ENCODE measurements at places on chromosomes 7 and 10.

- no peak for DNase-seq
Observed at GRCh38 chr10:47036771-47037170, 125.5 kb downstream of the PTPN20 start.

DNA sequence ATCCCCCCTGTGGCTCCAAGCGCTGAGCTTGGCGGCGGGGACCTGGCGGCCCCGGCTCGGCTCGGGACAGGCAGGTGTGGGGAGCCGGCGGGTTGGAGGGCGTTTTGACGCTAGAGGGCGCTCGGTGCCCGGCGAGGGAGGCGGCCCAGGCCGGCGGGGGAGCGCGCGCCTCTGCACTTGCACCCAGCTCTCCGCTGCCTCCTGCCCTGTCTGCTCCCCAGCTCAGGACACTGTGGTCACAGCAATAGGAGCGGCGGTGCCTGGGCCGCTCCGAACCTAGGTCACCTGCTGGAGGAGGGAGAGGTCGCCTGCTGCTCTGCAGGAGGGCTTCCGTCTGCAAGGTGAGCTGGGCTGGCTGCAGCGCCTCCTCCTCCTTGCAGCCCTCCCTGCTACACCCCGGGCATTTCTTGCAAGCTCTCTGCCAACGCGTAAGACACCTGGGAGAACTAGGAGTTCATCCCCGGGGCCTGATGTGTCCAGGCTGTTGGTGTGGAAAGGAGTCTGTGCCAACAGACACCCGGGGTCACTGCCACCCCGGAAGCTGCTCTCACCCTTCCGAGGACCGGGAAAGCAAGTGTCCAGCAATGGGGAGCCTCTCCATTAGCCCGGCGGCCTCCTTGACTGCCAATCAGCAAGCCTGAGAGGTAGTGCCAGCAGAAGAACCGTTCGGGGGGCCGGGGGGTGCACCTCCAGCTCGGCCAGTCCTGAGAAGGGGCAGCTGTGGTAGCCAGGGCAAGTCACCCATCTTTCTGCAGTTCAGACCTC lies 620.4 kb downstream of the GALNT17 start:
- DNase-seq, result peak; percentile 27

DNA sequence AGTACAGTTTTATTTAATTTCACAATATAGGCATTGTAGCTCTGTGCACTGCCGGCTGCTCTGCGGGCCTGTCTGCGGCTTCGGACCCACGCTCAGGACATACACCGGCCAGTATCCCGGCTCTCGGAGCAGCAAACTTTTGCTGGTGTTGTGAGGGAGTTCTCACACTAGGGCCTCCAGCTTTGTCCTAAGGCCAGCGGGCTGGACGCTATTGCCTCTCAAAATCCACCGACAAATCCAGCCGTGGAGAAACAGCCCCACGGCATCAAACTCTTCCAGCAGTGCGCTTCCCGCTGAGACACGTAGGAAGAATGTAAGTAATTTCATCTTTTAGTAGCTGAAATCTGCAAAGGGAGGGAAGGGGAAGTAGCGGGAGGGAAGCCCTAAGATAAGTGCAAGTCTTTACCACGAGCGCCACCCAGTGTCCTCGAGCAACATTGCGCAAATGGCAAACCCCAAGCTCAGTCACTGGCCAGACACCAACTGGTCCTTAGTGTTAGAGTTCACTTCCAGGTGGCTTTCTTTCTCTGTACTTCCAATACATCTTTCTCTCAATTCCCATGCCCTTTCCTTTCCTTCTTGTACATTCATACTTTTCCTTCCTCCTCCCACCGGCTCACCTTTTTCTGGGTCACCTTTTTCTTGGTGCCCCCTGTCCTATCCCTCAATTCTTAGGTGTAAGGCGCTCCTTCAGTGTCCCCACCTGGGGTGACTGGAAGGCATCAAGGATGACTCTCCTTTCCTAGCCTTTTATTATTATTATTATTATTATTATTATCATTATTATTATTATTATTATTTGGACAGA lies 3.0 kb upstream of the DLX5 start:
- peak; percentile 50 for DNase-seq

- DNase-seq, result no peak
Observed at GRCh38 chr7:150695654-150696053, 10.1 kb downstream of the GIMAP2 start.

DNA sequence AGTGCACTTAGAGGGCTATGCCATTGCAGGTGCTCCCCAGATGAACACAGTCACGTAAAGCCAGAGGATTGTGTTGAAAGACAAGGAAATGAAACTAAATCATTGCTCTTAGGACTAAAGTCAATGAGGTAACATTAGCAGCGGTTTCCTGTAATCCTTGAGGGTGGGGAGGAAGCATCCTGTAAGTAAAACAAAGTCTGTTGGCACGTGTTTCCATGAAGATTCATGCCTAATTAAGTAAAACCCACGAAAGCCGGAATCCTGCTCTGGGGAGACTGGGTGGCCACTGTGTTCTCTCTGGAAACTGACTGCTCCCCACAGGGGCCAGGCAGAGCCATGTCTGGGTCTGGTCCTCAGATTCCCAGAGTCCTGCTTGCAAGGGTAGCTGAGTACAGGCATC lies 18.3 kb downstream of the STEAP1B start:
- DNase-seq, result no peak

GRCh38 chr7:153408360-153409335 lies 643.5 kb upstream of the DPP6 start:
- DNase-seq, result no peak

DNA sequence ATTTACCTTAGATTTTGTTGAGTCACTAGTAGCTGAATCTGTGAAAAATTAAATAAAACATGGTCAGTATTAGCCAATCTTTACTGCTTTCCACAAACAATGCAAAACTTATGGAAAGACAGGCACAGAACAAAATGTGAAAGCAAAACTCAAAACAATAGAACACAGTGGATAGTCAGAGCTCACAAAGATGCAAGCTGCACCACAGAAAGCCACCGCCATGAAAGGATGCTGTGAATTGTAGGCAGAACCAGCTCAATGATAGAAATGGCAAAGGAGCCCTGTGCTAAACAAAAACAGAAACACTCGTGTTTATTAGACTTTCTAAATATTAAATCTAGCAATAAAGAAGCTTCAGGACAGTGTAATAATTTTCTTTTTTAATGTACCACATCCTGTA lies 134.4 kb downstream of the ARHGAP21 start:
- DNase-seq, result no peak

- DNase-seq, result no peak
Observed at GRCh38 chr7:23438171-23438570, 32.1 kb downstream of the IGF2BP3 start.

DNA sequence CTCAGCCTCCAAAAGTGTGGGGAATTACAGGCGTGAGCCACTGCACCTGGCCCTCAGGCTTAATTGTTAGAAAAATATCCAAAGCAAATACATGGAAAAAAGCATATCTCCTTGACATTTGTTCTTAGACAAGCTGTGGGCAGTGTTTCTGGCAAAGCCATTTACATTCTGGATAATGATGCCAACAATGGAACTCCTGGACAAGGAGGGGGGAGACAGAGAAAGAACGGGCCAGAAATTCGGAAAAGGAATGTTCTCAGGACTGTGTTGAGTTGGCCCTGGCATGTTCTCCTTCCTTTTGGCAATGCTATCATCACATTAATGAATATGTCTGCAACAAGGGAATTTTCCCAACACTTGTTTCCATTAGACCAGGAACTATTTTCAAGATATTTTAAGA lies 88.7 kb downstream of the UBE2H start:
- DNase-seq, result no peak

DNA sequence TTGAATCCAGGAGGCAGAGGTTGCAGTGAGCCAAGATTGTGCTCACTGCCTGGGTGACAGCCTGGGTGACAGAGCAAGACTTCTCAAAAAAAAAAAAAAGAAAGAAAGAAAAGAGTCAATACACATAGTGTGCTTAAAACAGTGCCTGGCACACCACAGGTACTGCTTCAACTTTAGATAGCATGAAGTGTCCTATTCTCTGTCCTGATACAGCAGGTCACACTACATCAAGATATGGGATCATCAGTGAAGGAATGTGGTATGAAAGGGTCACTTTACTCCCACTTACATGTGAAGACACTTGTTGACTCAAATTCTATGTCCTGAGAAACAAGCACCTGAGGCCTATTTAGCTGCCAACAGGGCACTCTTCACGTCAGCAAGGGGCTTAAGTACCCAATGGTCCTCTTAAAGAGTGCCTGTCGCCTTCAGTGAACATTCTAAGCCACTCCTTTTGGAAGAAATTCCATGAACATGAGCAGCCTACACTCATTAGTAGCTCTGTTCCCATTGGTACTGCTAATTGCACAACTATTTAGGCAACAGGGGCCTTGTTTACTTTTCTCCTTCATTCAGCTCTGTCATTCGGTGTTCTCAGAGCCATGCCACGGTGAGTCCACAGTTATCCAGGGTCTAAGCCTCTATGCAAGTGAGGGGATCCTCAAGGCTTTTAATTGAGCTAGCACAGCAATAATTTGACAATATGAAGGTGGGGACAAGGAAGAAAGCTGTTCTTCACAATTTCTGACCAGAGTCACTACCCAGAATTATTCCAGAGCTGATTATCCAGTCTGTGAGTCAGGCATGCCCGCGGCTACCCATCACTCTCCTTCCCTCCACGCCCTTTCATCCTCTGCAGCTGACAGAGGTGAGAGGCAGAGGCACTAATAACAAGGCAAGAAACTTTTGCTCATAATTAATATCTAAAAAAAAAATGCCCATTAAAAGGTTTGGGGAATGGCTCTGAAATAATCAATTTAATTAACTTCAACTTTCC lies 56.6 kb upstream of the PTN start:
- DNase-seq, result no peak

DNA sequence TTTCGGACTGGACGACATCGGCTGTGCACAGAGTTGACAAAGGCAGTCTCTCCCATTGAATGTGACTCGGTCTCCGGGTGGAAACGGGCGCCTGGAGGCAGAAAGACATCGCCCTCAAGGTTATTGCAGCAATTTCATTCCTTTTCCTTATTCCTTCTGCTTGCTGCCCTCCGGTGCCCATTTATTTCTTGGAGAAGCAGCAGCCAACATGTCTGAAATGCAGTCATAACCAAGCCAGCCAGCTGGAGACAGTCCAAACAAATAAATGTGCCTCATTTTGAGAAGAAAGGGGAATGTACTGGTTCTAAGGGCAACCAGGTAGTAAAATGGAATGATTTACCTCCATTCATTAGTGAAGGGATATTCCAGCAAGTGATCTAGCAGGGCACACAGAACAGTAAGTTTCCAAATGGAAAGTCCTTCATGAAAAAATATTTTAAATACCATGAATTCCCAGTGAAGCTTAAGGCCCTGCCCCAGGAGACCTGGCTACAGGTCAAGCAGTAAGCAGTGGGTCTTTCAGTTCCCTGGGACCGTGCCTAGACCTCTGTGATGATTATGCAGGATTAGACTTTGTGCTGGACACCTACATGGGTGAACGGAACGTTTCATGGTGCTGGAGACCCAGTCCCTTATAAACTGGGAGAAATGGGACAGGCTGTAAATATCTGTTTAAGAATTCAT lies 86.6 kb downstream of the ABLIM1 start:
- no peak for DNase-seq

DNA sequence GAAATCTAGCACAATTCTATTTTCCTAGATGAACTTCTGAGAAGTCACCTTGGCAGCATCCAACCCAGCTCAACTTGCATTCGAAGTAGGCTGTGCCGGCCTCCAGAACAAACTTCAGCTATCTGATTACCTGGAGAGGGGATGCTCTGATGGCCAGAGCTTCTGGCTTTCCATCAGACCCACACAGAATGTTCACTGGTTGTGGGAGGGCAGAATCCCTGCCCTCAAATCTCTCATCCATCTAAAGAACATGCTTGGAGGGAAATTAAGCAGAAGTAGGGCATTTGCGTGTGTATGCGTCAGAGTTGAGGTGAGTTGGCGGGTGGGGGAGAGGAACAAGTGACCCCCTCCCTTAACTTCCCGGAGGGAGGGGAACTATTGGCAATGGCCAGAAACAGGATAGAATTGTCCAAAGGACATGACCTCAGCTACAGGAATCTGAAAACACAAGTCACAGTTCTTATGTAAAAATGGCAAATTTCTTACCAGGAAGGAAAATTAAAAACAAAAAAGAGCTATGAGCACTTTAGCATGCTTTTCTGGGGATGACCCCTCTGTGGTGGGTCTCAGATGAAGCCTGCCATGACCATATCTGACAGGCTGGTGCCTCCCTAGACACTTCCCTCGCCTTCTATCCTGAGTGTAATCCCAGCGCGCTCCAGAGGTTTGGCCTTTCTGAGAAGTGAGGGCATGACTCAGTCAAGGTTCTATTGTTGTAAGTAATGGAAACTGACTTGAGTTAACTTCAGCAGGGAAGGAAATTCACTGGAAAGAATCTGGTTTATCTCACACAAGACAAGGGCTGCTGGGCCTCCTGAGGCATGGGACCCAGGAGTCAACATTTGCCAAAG lies 278.8 kb downstream of the RPS24 start:
- DNase-seq, result no peak

DNA sequence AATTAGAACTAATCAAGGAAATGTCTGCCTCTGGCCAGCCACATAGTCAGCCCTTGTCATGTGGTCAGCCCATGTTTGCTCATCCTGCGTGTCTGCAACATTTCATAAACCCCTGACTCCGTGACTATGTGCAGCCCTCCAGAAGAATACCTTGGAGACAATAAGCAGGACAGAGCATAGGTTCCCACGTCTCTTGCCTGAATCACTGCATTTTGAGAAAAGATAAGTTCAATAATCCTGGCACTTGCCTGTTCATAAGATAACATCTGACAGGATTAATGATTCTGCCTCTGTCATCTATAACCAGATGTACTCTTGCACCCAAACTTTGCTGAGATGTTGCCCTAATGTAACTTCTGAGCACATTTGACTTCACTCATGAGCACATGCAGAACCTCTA lies 78.4 kb downstream of the AKR1D1 start:
- no peak for DNase-seq

DNA sequence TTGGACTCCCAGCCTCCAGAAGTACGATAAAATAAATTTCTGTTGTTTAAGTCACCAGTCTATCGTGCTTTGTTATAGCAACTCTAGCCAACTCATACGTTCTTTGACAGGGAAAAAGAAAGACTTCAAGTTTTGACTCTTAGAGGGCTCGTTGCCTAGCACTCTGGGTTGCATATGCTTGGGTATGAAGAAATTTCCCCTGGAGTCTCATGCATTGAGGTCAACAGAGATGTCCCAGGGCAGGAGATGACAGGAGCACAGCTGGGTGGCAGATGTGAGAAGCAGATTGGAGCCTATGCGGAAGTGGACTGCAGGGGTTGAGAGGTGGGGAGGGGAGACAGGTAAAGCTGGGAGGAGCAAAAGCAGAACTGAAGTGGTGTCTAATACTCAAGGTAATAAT lies 63.3 kb upstream of the JAZF1 start:
- DNase-seq, result no peak

- no peak for DNase-seq
Observed at GRCh38 chr7:155283565-155284194, 14.0 kb upstream of the INSIG1 start.

GRCh38 chr7:22894546-22894945 lies 71.9 kb upstream of the TOMM7 start:
- DNase-seq, result no peak

DNA sequence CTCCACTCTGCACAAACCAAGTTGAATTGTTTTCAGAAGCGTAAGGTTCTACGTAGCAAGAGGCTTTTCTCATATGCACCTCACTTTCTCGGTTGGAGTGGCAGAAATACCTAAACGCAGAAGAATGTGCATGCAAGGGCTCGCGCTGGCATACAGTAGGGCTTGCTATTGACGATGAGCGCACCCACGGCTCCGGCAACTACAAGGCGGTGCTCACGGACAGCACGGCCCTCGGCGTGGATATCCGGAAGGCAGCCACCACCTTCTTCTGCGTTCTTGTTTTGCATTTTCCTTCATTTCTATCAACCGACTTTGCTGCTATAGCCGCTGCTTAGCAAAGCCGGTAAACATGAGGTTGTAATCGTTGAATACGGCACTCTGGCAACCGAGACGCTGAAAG lies 51.1 kb upstream of the UBE3C start:
- DNase-seq, result no peak

GRCh38 chr7:132097550-132098134 lies 478.6 kb downstream of the PLXNA4 start:
- no peak for DNase-seq

Measured in CD4-positive, alpha-beta T cell (primary cell).